Bone marrow (tissue), 2 donors: ENCODE measurements at places on chromosomes 11 and 22.

- DNase-seq: no peak
Observed at GRCh38 chr11:126546191-126546590, 190.7 kb downstream of the ST3GAL4 start.

GRCh38 chr11:107413352-107413751 is 44.3 kb downstream of the CWF19L2 start:
- DNase-seq: no peak

DNA sequence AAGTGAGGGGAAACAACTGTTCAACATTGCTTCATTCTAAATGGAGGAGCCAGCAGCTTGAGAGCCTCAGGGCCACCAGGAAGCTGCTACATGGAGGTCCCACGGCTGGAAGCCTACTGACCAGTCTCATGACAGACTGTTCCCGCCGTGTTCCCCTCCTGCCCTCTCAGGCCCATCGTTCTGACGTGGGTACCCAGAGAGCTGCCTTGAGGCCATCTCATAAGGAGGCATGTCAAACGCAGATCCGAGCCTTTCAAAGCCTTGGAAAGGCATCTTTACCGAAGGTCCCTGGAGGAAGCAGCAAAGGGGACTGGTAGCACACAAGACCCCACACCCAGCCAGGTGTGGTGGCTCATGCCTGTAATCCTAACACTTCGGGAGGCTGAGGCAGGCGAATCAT is 8.3 kb upstream of the ARHGEF17 start:
- DNase-seq: no peak

GRCh38 chr11:34214961-34215805 is 109.8 kb downstream of the NAT10 start:
- no peak for DNase-seq

- no peak for DNase-seq
Observed at GRCh38 chr11:48017105-48017830, 36.9 kb downstream of the PTPRJ start.

- DNase-seq: no peak
Observed at GRCh38 chr22:19705181-19705934, 8.9 kb upstream of the SEPTIN5 start.

GRCh38 chr11:71467164-71467563 is 14.2 kb downstream of the NADSYN1 start:
- no peak for DNase-seq

GRCh38 chr22:39388261-39389011 is 11.1 kb upstream of the TAB1 start:
- DNase-seq: no peak
